Spinal cord (tissue), 10 donors: ENCODE measurements at places on chromosomes 3 and 15.

- no peak for DNase-seq
Observed at GRCh38 chr15:45993508-45993907, 358.7 kb downstream of the SQOR start.

GRCh38 chr3:177034832-177035475 is 162.3 kb downstream of the TBL1XR1 start:
- DNase-seq = no peak

DNA sequence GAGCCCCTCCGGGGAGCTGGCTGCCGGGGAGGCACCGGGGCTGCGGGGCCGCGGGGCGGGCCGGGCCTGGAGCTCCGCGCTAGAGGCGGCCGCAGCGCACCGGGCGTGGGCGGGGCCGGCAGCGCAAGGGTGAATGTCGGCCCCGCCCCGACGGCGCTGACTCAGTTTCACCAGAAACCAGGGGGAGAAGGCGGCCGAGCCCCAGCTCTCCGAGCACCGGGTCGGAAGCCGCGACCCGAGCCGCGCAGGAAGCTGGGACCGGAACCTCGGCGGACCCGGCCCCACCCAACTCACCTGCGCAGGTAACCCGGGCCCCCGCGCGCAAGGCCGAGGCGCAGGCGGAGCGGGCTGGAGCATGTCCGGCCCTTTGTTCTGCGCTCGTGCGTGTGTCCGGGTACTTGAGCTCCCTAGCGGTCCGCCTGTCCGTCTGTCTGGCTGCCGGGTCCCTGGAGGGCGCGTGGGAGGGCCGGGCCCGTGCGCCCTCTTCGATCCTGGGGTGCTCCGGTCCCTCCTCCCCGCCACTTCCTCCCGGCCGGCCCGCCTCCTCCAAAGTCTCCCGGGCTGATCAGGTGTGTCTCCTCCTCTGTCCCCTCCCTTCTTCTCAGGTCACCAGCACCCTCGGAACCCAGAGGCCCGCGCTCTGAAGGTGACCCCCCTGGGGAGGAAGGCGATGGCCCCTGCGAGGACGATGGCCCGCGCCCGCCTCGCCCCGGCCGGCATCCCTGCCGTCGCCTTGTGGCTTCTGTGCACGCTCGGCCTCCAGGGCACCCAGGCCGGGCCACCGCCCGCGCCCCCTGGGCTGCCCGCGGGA is at the start of gene SPINT1:
SPINT1 (plus strand) TSS at position 164 of the 811 bp plus-strand sequence; CDS start at position 671, 507 bp downstream.
- DNase-seq = no peak

- DNase-seq = peak; percentile 62
Observed at GRCh38 chr3:42961633-42962032, 17.5 kb upstream of the GASK1A start.

DNA sequence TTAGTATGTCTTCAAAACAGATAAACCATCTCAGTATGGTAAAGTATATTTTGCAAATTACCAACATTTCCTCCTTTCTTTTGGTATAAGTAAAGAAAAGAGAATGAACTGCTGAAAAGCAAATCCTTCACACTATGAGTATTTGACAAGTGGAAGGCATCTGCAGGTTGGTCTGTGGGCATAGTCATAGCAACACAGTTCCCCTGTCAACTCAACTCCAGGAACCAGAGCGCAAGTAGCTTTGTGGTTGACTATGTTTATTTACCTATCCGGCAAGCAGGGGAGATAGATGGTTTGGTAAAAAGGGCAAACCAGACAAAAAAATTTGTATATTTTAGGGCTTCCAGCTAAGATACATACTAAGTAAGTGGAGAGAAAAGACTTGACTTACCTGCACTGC is 88.3 kb upstream of the PPIB start:
- DNase-seq = no peak

- DNase-seq = no peak
Observed at GRCh38 chr15:50500352-50500751, 46.1 kb downstream of the USP50 start.

GRCh38 chr3:61793521-61793920 is 232.2 kb downstream of the PTPRG start:
- no peak for DNase-seq

- DNase-seq = no peak
Observed at GRCh38 chr15:92228830-92229229, 164.9 kb upstream of the ST8SIA2 start.

DNA sequence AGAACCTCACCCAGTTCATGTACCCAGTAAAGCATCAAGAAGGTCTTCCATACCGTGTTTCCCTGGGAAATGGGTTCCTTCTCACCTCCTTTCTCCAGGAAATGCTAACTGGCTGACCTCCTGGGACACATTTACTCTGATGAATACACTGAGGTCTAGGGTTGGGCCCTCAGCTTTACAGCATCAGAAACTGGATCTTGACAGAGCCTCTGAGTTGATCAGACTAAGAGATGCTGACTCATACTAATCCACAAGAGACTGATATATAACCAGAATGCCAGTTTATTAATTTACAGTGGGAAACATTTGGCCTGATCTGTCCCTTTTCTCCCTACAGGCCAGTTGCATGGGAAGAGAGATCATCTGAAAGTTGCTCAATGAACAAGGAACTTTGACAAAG is 55.8 kb downstream of the GTF2E1 start:
- no peak for DNase-seq

GRCh38 chr3:184157206-184157605 is 2.0 kb downstream of the DVL3 start:
- DNase-seq = no peak

GRCh38 chr3:65632414-65632813 is 406.3 kb downstream of the MAGI1 start:
- DNase-seq = no peak

GRCh38 chr3:162034368-162034767 is 537.8 kb downstream of the OTOL1 start:
- DNase-seq = no peak

DNA sequence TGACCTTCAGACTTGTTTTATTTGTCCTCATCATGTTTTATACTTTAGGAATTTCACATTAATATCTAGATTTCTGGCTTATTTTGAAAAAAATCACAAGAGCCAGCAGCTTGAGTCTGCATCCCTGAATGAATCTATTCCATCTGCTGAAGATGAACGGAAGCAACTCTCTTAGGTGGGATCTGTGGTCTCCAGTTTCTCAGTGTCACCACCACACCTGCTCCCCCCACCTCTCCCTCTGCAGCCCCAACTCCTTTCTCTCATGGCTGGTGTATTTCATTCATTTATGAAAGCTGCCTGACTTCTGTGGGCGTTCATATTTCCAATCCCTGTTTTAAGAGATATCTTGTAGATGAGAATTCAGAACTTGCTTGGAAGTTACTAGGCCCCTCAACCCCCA is 102.1 kb upstream of the AGBL1 start:
- no peak for DNase-seq

DNA sequence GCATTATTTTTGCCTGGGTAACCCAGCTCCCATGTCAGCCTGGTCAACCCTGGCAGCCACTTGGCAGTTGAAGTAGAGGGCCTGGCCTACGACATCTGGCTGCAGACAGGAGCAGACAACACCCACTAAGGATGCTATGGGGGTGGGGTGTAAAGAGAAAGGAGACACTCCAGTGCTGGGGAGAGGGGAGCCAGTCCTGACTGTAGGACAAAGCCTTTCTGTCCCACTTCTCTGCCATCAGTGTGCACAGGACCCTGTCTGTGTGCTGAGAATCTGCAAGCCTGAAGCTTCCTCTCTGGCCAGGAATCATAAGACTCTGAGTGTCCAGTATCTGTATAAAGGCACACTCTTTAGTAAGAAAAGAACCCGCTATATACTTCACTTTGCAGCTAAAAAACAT is 96.3 kb upstream of the CHRM5 start:
- DNase-seq = peak; percentile 60

GRCh38 chr3:7663771-7664170 is 802.9 kb downstream of the GRM7 start:
- DNase-seq = no peak

GRCh38 chr3:89964347-89964746 is 856.9 kb downstream of the EPHA3 start:
- DNase-seq = no peak

DNA sequence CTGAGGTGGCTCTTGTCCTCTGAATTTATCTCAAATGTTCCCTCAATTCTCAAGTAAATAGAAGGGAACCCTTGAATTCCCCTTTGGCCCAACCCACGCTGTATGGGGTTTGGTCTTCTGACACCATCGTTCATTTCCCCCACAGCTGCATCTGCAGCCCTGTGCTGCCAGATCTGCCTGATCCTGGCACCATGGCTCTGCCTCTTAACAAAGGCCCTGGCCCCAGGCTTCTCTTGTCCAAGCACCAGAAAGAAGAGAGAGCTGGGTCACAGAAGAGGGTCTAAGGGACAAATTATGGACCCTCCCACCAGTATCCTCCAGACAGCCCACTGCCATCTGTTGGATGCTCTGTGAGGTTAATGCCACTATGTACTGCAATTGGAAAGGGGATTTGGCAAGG is 1.8 kb downstream of the MAP1A start:
- DNase-seq = peak; percentile 52

DNA sequence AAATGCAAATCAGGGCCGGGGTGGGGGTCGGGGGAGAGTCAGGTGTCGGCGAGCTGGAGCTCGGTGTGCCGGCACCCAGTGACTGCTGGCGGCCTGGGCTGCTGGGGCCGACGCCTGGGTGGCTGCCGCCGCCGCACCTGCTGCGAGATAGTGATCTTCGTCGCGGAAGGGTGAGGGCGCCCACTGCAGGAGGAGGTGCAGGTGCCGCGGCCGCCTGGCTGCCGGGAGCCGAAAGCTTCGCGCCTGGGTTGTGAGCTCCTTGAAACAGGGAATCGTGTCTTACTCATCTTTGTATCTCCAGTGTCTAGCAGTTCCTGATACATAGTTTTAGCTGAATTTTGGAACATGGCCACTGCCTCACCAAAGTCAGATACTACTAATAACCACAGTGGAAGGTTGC is 64.0 kb upstream of the CPOX start:
- peak; percentile 2 for DNase-seq

GRCh38 chr3:179526482-179526881 is 36.2 kb upstream of the ACTL6A start:
- no peak for DNase-seq

- DNase-seq = no peak
Observed at GRCh38 chr3:20310629-20311028, 124.6 kb upstream of the SGO1 start.

DNA sequence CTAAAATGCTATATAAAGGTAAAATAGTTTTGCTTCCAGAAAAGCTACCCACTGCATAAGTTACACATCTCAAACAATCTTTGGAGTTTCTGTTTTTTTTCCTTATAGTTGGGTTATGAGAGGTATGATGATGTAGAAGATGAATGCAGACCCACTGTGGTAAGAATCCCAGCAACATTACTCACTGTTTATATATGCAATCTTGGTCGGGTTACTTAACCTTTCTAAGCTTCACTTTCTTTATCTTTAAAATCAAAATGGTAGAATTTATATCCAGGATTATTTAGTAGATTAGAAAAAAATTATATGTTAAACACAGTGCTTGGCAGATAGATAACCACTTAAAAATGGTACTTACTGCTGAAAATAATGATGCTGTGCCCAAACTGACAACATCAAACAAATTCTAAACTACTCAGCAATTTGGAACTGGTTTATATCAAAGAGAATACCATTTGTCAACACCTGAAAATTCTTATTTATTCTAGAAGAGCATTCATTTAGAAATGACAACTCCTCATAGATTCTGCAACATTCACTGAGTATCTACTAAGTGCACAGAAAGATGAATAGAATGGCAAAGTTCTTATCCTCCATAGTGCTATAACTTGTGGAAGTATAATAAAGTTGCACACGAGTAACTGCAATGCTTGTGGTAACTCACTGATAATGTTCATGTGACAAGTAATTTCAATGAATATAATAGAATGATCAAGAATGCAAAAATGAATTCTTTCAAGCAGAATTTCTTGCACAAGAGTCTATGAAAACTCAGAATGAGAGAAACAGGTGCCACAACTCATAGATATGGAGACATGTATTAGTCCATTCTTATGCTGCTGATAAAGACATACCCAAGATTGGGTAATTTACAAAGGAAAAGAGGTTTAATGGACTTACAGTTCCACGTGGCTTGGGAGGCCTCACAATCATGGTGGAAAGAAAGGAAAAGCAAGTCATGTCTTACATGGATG is 129.0 kb upstream of the SLC7A14 start:
- no peak for DNase-seq

DNA sequence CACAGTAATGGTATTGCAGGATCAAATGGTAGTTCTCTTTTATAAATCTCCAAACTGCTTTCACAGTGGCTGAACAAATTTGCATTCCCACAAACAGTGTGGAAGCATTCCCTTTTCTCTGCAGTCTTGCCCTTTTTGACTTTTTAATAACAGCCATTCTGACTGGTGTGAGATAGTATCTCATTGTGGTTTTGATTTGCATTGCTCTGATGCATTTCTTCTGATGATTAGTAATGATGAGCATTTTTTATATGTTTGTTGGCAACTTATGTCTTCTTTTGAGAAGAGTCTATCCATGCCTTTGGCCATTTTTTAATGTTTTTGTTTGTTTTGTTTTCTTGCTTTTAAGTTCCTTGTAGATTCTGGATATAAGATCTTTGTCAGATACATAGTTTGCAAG is 316.1 kb upstream of the TMCO5A start:
- DNase-seq = no peak

DNA sequence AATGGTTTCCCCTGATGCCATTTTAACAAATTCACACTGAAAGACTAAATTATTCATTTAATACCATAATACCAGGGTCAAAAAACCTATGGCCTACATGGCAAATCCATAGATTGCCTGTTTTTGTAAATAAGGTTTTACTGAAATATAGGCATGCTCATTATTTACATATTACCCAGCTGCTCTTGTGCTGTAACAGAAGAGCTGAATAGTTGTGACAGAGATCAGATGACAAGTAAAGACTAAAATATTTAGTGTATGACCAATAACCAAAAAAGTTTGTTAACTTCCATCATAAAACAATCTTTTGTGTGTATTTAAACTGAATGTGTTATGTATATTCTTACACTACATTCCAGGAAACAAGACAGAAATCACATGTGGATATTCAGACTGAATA is 60.2 kb downstream of the DENND4A start:
- no peak for DNase-seq

- no peak for DNase-seq
Observed at GRCh38 chr3:123792473-123793201, 91.5 kb downstream of the MYLK start.

DNA sequence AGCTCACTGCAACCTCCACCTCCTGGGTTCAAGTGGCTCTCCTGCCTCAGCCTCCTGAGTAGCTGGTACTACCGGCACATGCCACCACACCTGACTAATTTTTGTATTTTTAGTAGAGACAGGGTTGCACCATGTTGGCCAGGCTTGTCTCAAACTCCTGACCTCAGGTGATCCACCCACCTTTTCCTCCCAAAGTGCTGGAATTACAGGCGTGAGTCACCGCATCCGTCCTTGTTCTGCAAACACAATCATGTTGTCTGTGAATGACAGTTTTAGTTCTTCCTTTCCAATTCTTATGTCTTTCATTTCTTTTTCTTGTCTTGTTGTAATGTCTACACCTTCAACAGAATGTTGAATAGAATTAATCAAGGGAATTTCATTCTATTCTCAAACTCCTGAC is 16.3 kb upstream of the SMCO1 start:
- DNase-seq = no peak
